ENCODE measurements at places on chromosomes 1 and 21.

DNA sequence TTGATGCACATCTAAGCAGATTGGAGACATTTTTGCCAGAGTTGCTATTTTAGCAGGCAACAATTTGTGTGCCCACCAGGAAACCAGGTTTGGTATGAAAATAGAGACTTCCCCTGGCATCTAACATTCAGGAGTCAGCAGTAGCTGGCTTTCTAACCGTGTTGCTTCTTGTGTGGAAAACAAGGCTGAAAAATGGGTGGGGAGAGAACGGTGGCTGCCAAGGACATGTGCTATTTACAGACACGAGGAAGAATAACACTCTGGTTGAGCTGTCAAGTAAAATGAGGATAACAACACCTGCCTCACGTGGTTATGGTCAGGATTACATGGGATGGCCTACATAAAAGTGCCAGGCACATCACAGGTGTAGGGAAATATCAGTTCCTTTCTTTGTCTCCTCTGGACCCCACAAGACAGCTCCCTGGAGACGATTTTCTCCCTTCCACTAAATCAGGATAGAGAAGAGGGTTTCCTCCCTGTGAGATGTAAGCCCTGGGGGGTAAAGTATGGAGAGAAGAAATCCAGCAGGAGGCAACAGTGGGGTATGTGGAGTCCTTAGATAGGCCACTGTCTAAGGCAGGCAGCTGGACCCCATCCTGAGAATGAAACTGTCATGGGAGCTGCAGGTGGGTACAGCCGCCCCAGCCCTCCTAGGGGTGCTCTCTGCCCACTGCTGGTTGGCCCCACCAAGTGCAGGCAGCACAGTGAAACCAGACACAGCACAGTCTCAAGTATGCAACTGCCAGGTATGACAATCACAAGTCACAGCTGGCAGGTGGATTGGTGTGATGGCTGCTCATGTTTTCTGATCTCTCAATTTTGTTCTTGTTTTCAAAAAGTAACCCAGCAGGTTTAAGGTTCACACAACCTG, 80.3 kb downstream of the TENT5C start:
- no peak for DNase-seq

GRCh38 chr1:3312310-3312897, 142.1 kb upstream of the ARHGEF16 start:
- DNase-seq = no peak

GRCh38 chr1:106907795-106908194, 148.7 kb upstream of the PRMT6 start:
- no peak for DNase-seq

DNA sequence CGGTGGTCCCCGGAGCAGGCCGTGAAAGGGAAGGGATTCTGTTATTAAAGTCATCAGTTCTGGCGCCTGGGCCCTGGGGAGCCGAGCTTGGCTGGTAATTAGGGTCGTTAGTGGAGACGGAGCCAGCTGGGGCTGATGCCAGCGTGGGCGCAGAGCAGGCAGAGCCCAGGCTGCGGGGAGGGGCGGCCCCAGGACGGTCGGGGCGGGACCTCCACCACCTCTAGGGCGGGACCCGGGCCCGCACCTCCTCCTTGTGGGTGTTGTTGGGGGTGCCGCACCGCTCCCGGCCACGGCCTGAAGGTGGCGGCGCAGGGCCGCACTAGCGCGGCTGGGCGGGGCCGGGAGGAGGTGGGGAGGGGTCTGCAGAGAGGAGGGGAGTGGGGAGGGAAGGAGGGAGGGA, 470.6 kb downstream of the PTPRU start:
- no peak for DNase-seq

- no peak for DNase-seq
These were observed 20.7 kb upstream of the PRSS38 start for GRCh38 chr1:227794817-227795192.

- DNase-seq = no peak
These were observed 50.5 kb upstream of the ZYG11A start for GRCh38 chr1:52792036-52792435.

DNA sequence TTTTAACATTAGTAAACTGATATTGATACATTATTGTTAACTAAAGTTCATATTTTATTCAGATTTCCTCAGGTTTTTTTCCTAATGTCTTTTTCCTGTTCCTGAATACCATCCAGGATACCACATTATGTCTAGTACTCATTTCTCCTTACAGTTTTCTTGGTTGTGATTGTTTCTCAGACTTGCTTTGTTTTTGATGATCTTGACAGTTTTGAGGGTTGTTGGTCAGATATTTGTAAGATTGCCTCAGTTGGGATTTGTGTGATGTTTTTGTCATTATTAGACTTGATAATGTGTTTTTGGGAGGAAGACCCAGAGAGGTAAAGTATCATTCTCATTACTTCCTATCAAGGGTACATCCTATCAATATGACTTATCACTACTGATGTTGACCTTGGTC, 19.5 kb downstream of the EPB41 start:
- no peak for DNase-seq

- no peak for DNase-seq
These were observed 207.7 kb upstream of the CAMK1G start for GRCh38 chr1:209375671-209376365.

GRCh38 chr1:49424782-49425181, 599.0 kb downstream of the AGBL4 start:
- DNase-seq = no peak

- DNase-seq = no peak
These were observed 5.8 kb upstream of the FAM167B start for GRCh38 chr1:32241001-32241763.

DNA sequence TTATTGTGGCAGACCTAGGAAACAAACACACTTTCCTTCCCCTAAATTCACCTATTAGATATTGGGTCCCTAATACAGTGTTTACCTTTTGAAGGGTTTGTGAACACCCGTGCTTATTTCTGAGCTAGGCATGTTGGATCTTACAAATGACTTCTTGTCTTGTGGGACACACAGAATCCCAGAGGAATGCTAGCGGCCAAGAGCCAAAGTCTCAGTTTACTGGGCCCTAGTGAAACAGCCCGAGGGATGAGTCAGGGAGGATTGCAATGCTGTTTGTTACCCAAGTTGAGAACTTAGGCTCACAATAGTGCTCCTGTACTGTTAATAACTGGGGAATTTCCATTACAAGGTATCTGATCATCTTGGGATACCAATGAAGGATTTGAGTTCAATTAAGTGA, 100.1 kb upstream of the AKT3 start:
- peak; percentile 11 for DNase-seq

DNA sequence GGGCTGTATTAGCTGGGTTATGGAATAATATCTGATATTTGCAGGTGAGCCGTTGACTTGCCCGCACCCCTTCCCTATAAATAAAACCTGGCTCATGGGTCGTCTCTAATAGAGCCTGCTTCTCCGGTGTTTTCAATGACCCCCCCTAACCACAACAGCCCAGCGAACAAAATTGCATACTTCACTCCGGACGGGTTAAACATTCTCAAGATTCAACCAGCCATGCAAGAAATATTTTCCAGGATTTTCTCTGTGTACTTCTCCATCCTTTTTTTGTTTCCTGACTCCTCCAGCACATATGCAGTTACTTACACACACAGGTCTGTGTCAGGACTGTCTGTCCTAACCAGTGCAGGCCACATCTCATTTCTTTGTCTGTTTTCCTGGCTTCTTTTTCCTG, 267.7 kb downstream of the ZNF648 start:
- no peak for DNase-seq

DNA sequence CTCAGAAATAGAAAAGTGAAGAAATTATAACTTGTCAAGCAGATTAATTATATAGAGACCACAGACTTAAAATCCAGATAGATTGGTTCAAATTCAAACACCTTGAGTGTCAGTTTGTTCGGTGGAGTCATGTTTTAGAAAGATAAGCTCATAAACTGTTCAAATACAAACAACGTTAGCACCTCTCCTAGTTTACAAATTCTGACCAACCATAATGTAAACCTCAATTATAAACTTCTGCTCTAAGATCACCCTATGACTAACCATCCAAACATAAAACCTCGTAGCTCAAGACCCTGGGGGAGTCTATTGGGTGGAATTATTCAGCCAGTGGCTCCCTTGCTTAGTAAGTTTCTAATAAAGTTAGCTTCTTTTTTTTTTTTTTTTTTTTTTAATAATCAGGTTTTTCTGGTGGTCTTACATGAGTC, 12.4 kb downstream of the CBR1 start:
- no peak for DNase-seq

- DNase-seq = no peak
These were observed 26.6 kb upstream of the DNM3 start for GRCh38 chr1:171814692-171815091.

- DNase-seq = no peak
These were observed 357.0 kb downstream of the TTLL7 start for GRCh38 chr1:83641796-83642443.

- no peak for DNase-seq
These were observed 943.6 kb downstream of the KCNT2 start for GRCh38 chr1:195664628-195665027.

GRCh38 chr1:163241746-163242145, 39.0 kb upstream of the RGS5 start:
- DNase-seq = no peak

GRCh38 chr1:161241682-161242081, 3.7 kb upstream of the NR1I3 start:
- no peak for DNase-seq

- no peak for DNase-seq
These were observed 136.1 kb downstream of the TNFSF18 start for GRCh38 chr1:172914501-172915144.

DNA sequence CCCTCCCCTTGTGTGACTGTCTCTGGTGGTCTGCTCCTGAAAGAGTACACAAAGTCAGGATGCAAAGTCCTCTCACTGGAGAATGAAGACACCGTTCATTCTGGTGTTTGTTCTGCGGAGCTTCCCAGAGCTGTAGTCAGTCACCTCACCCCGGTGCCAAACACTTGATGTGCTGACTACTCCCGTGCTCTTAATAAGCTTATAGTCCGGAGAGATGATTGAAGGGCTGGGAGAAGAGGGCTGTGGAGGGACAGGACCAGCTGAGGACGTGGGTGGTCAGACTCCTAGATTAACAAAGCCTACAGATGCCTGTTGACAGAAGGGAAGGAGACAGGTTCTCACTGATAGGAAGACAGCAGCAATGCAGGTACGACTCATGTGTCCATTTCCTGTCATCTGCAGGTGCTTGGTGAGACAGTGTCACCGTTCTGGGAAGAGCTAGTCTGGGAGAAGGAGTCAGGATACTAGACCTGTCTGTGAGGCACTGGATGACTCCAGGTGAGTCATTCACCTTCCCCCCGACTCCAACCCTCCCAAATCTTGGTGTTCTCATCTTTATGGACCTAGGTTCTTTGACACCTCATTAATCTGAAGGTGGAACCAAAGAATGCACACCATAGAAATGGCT, 40.4 kb upstream of the LRRN2 start:
- peak; percentile 19 for DNase-seq

GRCh38 chr1:204254031-204254661, 40.4 kb upstream of the GOLT1A start:
- peak; percentile 97 for DNase-seq

- no peak for DNase-seq
These were observed 49.6 kb downstream of the CD58 start for GRCh38 chr1:116521186-116521585.

DNA sequence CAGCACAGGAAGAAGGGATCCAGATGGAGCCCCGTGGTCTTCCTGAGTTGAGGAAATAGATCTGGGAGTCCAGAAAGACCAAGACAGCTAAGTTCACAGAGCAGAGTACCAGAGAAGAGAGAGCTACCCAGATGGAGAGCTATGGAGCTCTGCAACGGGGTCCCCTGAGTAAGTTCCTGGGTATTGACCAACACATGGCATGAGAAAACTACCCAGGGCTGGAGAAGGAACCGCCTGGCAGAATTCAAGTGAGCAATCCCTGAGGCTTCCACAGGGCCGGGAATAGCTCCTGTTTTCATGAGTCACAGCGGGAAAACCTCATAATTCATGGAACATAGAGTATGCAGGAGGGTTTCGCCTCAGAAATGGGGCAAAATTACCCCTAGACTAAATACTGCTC, 19.7 kb downstream of the STPG1 start:
- no peak for DNase-seq

GRCh38 chr1:68376441-68376840, 73.3 kb downstream of the RPE65 start:
- DNase-seq = no peak

DNA sequence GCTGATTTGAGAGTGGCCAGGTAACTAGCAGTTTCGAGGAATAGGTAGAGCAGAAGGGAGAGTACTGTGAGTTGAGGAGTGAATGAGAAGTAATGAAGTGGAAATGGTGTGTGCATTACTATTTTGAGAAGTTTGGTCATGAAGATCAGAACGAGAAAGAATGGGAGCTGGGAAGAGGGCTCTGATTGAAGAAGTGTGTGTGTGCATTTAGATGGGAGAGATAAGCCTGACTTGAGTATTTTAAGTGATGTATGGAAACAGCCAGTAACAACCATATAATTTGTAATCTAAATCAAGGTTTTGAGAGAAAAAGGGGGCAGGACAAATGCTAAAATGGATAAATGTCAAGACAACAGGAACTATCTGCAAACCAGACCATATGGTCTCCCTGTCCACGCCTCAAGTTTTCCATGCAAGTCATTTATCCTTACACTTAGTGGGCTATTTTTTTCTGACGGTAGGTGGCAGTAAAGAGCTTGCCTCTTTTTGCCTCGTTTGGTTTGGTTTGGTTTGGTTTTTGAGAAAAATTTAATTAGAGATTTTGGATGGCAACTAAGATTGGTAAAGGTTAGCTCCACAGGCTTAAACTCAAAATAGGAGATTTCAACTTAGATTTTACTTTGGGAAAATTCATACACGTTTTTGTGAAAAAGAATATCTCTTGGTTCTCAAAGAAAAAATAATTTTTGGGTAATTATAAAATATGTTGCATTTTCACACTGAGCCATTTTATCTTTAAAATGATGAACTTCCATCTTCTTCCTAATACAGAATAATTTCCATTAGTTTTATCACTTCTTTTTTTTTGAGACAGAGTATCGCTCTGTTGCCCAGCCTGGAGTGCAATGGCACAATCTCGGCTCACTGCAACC, 9.5 kb upstream of the B3GALNT2 start:
- DNase-seq = peak; percentile 69

- no peak for DNase-seq
These were observed 616 bp downstream of the MCOLN3 start for GRCh38 chr1:85047472-85048295.

DNA sequence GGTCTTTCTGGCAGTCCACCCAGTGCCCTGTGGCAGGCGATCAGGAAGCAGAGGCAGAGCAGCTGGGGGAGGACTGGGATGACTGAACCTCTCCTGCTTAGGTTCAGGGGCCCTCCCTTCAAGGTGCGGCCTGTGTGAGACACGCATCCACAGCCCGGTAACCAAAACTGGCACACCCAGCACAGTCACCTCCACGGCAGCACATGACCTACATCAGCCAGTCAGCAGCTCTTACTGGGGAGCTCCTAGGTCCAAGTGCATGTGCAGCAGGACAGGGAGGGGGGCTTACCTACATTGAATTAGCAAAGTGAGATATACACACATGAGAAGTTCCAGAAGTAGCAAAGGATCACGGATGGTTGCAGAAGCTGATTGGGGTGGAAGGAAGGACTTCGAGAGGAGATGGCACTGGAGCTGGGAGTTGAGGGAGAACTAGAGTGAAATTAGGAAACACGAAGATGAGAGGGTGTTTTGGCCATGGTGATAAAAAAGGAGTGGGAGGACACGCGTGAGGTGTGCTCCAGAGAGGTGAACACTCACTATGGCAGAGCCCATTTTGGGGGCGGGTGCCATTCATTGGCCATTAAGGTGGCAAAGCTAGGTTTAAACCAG, 51.4 kb upstream of the IRF2BP2 start:
- no peak for DNase-seq
